ENCODE measurements at places on chromosomes 2 and 18.

- no peak for DNase-seq
These were observed 243.9 kb upstream of the LRRTM1 start for GRCh38 chr2:80548469-80548868.

GRCh38 chr2:95158441-95158840, 1.2 kb downstream of the ZNF514 start:
- no peak for DNase-seq

- DNase-seq: peak; percentile 72
These were observed 123.3 kb upstream of the TANK start for GRCh38 chr2:161036926-161037325.

DNA sequence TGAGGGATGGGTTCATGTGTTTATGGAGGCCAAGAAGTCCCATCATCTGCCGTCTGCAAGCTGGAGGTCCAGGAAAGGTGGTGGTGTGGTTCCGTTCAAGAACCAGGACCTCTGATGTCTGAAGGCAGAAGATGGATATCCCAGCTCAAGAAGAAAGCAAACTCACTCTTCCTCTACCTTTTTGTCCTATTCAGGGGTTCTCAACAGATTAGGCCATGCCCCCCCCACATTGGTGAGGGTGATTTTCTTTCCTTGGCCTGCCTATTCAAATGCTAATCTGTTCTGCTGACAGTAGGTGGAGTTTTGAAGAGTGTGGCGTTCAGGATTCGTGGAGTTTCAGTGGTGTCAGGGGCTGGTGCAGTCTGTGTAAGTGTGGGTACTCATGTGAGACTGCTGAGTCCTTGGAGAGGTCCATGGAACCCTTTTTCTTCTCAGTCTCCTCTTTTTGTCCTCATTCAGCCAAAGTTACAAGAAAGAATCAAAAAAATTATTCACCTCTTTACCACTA, 5.9 kb downstream of the MSL3B start:
- DNase-seq: no peak

- peak; percentile 95 for DNase-seq
These were observed 45.3 kb upstream of the SPAG16 start for GRCh38 chr2:213238753-213239495.

- no peak for DNase-seq
These were observed 2.0 kb upstream of the TRPM8 start for GRCh38 chr2:233915128-233915527.

- DNase-seq: peak; percentile 84
These were observed 102.6 kb upstream of the ITGA4 start for GRCh38 chr2:181354626-181355025.

DNA sequence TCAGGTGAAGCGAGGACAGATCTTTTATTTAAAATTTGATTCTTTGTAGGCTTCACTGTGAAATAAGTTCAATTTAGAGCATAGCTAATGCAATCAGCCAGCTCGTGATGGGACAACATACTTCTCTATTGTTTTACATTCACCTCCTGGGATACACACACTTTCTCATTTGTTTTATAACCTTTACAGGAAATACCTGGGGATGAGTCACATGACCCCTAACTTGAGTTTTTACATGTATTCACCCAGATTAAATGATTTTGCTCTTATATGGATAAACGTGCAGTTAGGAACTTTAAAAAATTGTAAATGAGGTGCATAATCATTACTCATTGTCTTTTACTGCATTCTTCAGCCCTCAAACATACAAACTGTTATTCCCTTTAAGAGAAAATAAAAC, 152.1 kb downstream of the NEDD4L start:
- DNase-seq: peak; percentile 57

DNA sequence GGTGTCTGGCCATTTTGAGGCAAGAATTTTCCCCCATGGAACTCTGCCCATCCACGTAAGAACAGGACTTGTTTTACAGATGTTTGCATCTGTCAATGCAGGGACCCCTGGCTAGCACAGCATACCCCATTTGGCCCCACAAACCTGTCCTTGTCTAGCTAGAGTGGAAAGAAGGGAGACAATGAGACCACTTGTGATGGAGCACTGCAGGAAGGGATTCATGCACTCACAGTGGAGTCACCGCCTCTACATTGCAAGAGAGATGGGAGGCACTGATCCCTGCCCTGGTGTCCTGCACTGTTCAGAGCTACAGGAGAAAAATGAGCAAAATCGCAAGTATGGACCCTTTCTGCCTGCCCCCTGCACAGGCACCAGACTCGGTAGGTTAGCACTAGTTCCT, 32.5 kb downstream of the NPAS2 start:
- DNase-seq: no peak

DNA sequence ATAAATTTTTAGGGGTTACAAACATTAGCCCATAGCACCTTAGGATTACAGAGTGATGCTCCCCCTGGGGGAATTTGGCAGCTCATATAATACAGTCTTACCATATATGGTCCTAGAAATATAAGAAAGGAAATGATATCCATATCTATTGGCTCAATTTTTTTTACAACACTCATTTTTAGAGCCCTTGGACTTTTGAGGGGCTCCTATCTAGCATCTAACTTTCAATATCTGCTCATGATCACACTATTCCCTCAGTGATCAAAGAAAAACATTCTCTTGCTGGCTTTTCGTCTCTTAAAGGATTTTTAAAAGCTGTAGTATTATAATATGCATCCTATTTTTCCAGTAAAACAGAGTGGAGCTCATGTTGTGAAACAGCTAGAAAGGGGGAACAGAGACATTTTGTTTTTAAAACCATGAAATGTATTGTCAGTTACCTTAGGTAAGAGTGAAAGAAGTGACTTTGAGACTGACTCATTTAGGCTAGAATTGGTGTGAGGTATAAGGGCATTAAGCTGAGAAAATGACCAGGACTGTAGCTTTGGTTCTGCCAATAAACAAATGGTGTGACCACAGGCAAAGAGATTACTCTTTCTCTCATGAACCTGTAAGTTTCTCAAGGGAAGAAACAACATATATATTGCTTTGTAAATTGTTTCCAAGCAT, 65.8 kb downstream of the ALPK2 start:
- DNase-seq: no peak

GRCh38 chr2:112239862-112240261, 15.0 kb downstream of the ZC3H8 start:
- no peak for DNase-seq

DNA sequence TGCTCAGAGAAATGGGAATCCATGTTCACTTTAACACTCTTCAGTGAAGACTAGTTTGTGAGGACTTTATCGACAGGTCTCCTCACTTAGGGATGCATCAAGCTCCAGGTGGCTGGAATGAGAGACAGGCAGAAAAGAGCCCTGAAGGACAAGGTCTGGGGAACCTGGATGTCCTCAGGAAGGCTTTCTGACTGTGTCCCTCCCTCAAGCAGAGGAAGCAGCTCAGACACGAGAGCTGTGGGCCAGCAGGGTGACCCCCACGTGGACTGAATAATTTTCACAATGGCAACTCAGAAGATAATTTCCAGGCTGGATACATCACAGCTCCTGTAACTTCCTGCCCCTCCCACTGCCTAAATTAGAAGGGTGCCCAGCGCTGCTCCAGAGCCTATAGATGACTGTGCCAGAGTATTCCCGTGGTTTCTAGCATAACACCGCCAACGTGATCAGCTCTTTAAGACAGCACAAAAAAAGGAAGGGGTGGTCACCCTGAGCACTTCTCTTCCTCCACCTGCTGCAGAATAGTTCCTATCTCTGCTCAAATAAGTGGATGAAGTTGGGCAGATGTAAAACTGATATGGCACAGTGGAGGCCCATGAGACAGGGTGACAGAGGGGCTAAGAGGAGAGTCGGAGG, 25.7 kb upstream of the NCK2 start:
- no peak for DNase-seq

GRCh38 chr2:46024146-46024779, 272.9 kb upstream of the EPAS1 start:
- DNase-seq: no peak

DNA sequence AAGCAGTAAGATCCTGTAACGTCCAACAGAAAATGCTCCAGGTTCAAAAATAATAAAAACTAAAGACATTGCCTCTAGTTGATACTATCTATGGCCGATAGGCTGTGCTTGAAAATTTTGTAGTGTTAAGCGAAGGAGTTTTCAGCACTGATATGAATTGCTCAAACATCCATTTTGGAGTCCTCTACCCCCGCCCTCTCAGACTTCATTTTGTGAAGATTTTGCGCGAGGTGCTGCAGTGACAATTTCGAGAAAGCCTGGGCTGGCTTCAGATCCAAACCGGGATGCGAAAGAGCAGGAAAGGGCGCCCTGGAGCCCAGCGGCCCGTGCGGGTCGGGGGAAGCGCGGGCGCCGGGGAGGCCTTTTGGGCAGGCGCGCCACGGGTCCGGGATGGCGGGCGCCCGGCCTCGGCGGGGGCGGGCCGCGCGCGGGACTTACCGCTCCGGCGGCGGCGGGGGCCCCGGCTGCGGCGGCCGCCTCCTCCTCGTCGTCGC, 1.8 kb downstream of the SP3 start:
- peak; percentile 74 for DNase-seq

- no peak for DNase-seq
These were observed 22.4 kb downstream of the PDCD1 start for GRCh38 chr2:241836292-241836691.

GRCh38 chr2:223601018-223601417, 1.1 kb downstream of the SCG2 start:
- no peak for DNase-seq

- DNase-seq: peak; percentile 79
These were observed 30.2 kb downstream of the NRP2 start for GRCh38 chr2:205712508-205712907.

GRCh38 chr2:36197181-36197971, 158.2 kb upstream of the CRIM1 start:
- no peak for DNase-seq

- no peak for DNase-seq
These were observed 210.4 kb upstream of the DSEL start for GRCh38 chr18:67726882-67727281.

DNA sequence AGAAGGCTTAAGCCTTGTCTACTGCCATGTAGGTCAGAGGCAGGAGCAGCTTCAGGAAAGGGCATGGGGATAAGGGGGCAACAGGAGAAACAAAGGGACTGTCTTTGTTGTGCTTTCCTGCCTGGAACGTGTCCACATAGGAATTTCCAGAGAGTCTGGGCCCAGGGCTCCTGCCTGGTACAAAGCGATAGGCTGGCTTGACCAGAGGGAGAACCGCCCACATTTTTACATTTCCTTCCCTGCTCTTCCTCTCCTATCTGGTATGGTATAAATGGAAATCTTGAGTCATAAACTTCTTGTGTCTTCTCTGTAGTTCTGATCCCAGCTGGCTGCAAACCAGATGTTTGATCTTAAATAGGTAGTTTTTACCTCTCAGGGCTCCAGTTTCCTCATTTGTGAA, 414.8 kb downstream of the HRH4 start:
- DNase-seq: no peak

- no peak for DNase-seq
These were observed 29.0 kb downstream of the TNFRSF11A start for GRCh38 chr18:62354151-62354550.

GRCh38 chr2:238985041-238985729, 137.3 kb downstream of the TWIST2 start:
- no peak for DNase-seq

DNA sequence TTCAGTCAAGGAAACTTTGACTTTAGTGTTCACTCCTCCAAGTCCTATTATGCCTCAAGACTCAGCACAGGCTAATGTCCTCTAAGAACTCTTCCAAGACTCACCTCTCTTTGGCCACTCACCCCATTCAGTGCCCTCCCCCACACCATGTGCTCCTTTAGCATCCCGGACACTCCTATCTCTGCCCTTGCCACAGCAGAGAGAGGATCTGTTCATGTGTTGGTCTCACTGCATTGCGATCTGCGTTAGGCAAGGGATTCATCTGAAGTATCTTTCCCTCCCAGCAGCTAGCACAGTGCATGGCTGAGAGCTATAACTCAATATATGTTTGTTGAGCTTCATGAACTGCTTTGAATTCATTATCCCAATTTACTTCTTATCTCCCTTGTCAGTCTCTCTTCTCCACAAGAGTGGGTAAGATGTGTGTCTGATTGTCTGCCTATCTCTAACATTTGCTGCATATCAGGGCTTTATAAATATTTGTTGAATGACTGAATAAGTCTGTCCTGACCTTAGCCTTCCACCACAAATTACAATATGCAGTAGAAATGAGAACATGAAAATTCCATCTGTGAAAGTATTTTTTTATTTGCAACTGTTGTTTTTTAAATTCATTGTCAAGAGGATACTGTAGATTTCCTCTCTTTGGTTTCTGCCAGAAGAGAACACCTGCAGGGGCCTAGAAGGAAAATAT, 179.9 kb upstream of the NCKAP5 start:
- peak; percentile 31 for DNase-seq

- DNase-seq: peak; percentile 62
These were observed 1.7 kb upstream of the GCG start for GRCh38 chr2:162153608-162154224.

DNA sequence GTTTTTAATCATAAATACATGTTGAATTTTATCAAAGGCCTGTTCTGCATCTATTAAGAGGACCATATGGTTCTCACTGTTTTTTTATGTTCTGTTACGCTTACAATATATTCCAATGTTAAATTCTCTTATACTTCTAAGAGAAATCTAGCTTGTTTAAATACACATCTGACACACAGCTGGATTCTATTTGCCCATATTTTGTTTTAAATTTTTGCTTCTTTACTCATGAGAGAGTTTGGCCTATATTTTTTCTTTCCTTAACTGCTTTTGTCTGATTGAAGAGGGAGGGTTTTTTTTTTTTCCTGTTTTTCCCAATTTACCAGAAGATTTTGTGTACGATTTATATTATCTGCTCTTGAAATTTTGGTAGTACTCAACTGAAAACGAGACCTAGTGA, 34.9 kb downstream of the RNF144A start:
- peak; percentile 56 for DNase-seq

- DNase-seq: peak; percentile 73
These were observed 164.3 kb upstream of the SIX2 start for GRCh38 chr2:45173513-45173912.

DNA sequence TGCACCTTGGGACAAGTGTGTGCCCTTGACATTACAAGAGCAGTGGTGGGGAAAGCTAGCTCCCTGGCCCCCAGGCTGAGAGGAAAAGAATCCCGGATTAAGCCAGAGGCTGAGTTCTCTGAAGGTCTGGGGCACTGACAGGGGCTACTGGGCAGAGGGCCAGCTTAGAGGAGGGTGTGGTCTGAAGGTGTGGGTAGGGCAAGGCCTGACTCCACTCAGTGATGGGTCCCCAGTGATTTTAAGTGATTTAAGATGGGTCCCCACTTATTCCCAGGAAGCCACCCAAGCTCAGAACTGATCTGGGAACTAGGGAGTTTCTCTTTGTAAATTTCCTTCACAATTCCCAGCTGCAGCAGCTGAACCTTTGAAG, 8.8 kb downstream of the TMEM37 start:
- no peak for DNase-seq

Data from fibroblast of skin of right quadriceps (primary cell).